ENCODE measurements at places on chromosomes 16 and 17.

DNA sequence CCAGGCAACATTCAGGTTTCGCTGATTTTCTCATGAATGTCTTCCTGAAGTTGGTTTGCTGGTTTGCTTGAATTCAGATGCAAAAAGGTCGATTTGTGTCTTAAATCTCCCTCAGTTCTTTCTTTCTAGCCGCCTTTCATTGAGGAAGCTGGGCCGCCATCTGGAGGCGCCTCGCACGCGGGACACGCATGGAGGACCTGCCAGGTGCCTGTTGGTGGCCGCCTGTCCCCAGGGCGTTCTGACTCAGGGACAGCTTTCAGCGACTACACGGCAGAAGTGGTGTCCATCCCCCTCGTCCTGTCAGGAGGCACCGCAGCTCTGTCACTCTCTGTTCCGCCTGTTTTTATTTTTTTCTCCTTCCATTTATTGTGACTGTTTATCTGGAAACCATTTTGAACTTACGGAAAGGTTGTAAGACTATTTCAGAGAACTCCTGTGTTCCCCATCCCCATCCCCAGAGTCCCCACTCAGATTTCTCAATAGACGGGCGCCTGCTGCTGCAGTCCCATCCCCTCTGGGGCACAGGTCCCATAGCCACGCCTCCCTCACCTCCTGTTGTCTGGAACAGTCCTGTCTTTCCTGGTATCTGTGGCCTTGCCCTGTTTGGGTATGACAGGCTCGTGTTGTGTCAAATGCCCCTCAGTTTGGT is 33.2 kb downstream of the COX4I1 start:
- DNase-seq, result no peak

- no peak for DNase-seq
These were observed 8.5 kb downstream of the G6PC1 start for GRCh38 chr17:42908872-42909700.

- no peak for DNase-seq
These were observed 40.0 kb upstream of the GSE1 start for GRCh38 chr16:85573045-85573695.

DNA sequence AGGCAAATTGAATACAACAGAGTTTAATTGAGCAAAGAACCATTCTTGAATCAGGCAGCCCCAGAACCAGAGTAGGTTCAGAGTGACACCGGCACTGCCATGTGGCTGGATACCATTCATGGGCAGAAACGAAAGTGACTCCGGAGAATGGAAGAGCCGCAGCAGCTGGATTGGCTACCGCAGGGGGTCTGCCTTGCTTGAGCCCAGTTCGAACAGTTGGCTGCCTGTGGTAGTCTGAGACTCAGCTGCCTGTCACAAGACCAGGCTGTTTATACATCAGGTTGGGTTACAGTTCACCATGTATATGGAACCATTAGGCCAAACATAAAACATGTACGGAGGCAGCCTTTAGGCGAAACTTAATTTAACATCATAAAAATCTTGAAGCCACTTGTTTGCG is 205.2 kb upstream of the CHMP6 start:
- DNase-seq, result no peak

DNA sequence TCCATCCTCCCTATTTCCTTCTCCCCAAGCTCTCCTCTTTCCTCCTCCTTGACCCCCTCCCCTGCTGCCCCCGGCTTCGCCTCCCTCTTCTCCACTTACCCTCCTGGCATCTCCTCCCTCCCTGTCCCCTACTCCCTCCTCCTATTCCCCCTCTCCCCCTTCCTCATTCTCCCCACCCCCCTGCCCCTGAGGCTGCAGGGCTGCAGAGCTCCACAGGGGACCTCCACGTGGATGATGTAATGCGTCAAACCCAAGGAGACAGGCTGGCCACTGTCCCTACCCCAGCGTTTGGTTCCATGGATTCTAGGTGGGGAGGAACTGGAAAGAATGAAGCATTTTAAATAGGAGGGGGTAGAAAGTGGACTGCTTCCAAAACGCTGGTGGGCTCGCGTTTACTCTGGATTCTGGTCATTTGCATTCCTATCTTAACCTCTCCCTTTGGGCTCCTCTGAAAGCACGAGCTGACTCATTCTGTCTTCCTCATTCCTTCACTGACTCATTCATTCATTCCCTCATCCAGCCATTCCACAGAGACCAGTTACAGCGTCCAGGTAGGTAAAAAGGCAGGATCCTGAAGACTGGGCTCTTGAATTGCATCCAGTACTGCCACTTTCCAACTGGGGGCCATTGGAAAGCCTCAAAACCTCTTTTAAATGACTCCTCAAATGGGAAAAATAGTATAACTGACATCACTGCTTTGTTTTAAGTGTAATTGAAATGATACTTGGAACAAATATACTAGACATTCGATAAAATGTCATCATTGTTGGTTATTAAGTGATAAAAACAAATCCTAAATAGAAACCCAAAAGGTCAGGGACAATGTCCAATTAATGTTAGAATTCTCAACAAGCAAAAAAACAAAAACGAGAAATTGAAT is 943 bp upstream of the COTL1 start:
- DNase-seq, result no peak

GRCh38 chr17:1769822-1770477 is 8.1 kb downstream of the SERPINF1 start:
- DNase-seq, result no peak

DNA sequence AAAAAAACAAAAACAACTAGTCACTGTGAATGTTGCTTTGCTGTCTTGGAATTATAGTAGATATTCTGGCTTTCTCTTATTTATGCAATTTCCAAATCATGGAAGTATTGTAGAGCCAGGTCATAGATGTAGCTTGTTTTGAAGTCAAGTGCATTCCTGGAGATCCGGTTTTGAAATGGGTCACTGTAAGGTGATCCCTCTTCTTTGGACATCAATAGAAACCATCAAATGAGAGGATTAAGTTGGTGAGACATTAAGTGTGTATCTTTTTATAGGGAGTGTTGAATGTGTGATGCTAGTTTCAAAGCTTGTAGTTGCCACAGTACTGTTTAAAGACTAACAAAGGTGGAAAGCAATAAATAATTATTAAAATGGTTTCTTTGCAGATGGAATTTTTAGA is 4.5 kb downstream of the PRKAR1A start:
- no peak for DNase-seq

DNA sequence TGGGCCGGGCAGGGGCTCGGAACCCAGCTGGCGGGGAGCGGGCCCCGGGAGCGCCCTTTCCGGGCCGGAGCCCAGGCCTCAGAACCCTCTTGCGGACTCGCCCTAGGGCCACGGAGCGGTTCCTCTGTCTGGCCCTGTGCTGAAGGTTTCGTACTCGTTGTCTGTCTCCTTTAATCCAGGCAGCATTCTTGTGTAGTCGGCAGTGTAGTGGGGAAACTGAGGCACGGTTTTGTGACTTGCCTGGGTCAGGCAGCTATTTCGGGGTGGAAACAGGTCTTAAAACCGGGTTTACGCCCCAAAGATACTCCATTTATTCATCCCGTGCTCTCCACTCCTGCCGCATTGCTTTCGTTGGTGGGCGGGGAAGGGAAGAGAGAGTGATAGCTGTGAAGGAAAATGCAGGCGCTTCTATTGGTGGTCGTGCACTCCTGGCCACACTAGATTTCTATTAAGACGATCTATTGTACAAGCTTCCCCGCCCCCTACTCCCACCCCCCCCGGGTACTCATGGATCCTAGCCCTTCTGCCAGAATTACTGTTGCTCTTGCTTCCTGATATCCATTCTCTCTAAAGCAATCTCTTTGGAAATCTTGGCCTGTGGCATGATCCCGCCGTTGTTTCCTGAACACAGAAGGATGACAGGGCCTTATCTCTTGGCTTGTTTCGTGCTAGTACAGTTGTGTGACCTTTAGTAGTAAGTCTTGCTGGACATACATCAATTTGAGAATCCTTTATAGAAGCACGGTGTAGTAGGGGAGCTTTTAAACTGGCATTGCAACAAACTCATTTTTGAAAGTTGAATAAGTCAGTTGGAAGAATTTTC is 751 bp downstream of the DCAF7 start:
- DNase-seq, result peak; percentile 11

DNA sequence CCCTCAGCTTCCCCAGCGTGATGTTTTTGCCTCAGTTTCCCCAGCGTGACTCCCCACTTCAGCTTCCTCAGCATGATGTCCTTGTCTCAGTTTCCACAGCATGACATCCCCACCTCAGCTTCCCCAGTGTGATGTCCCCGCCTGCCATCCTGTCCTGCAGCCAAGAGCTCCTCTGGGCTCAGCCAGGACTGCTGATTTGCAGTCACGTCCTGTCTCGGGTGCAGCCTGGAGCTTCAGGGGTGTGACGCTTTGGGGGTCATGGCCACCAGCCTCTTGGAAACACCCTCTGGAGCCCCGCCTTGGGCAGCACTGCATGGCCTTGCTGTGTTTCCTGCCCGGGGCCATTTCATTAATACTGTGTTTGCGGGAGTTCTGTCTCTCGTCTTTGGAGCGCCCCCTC is 16.5 kb upstream of the NUDT16L1 start:
- no peak for DNase-seq

GRCh38 chr17:55265311-55266021 is 706 bp downstream of the HLF start:
- DNase-seq, result peak; percentile 17

DNA sequence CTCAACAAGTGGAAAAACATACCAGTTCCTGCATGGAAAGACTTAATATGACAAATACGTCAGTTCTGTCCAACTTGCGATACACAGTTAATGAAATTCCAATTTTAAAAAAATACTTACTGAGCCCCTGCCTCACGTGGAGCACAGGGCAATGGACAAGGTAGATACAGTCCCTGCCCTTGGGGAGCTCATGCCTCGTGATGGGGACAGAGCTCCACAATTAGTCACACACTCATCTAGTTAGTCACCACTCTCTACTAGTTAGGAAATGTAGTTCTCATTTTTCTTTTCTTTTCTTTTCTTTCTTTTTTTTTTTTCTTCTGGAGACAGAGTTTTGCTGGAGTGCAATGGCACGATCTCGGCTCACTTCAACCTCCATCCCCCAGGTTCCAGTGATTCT is 74.7 kb upstream of the CDH5 start:
- DNase-seq, result no peak

GRCh38 chr17:43755389-43755875 is 3.2 kb downstream of the SOST start:
- no peak for DNase-seq

- DNase-seq, result no peak
These were observed 52.4 kb upstream of the TANGO6 start for GRCh38 chr16:68790944-68791343.

- DNase-seq, result no peak
These were observed 77.0 kb downstream of the MRC2 start for GRCh38 chr17:62704381-62704971.

GRCh38 chr17:73071066-73071999 is 21.2 kb downstream of the SLC39A11 start:
- no peak for DNase-seq

DNA sequence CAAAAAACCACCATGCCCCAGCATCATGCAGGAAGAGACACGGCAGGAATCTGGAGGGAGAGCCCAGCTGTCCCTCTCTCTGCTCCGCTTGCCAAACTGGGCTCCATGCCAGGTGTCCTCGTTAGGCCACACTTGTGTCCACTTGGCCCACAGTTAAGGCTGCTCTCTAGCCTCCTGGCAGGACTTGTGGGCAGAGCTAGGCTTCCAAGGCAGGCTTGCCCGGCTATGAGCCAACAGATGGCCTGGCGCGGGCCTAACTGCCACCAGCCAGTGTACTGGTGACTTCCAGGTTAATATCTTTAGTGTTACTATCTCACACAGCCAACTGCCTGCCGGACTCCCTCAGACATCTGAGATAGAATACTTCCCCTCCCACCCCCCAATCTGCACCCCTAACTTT is 10.6 kb downstream of the ATP6V0D1 start:
- no peak for DNase-seq

- DNase-seq, result peak; percentile 64
These were observed 26.5 kb upstream of the ADGRG1 start for GRCh38 chr16:57601801-57602478.

DNA sequence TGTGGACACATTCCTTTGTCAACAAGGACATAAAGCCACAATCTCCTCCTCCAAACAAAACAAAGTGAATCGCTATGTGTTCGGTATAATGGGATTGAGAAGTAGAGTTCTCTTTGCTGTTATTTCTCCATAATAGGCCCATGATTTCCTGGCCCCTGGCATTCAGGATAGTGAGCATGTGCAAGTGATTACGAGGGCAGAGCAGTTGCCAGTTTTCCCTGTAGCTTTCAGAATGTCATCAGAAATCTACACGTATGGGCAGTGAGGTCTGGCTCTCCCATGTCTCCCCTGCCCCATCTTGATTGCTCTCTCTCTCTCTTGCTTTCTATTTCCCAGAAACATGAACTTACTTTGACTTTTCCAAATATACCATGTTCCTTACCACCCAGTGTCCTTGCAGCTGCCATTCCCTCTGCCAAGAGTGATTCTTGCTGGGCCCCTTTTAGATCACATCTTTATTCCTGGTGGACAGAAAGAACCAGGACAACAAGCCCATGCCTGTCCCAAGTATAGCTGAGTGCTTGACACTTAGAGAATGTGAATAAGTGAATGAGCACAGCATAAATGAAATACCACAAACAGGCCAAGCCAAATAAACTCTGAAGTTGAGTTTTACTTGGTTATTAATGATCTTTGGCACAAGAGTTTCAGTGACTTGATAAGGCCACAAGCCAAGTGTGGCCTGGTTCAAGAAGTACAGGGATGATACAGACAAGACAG is 273.1 kb downstream of the CDH13 start:
- no peak for DNase-seq

- DNase-seq, result peak; percentile 74
These were observed 671 bp downstream of the DGKE start for GRCh38 chr17:56834380-56835263.

DNA sequence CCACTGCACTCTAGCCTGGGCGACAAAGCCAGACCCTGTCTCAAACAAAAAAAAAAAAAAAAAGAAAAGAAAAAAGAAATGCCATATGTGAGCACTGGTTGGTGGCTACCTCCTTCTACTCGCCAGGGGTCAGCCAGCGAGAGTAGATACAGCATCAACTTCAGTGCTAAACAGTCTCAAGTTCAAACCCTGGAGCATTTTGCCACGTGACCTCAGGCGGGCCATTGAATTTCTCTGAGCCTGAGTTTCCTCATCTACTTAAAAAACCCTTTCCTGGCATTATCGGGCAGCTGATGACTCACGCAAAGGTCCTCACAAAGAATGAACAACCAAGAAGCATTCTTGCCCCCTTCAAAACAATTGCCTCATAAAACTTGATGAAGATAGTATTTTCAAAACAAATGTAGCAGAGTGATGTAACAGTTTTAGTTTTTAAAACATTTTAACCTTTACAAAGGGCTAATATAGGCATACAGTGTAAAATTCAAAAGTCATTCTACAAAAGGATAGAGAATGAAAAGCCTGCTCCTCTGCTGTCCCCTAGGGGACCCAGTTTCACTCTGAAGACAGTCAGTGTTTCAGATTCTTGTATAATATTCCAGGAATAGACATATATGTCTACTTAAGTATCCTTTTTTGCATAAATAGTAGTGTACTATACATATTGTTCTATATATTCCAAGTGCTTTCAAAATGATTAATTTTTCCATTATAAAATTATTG is 28.4 kb downstream of the DNAH2 start:
- DNase-seq, result no peak

GRCh38 chr16:7517496-7517895 is 184.9 kb downstream of the RBFOX1 start:
- no peak for DNase-seq

All from CD4-positive, alpha-beta T cell treated with Interleukin-12 subunit alpha and Interleukin-12 subunit beta, for 1 hour (primary cell).